NCI-H1092 treated with DMSO at 0.1 percent for 48 hours (cell line): ENCODE measurements at places on chromosomes 7 and 10.

- DNase-seq: no peak
Measured at GRCh38 chr7:71665716-71666115, 533.8 kb downstream of the GALNT17 start.

GRCh38 chr7:2148814-2149213 is 83.9 kb downstream of the MAD1L1 start:
- no peak for DNase-seq

- DNase-seq: no peak
Measured at GRCh38 chr7:40599836-40600235, 465.0 kb downstream of the SUGCT start.

DNA sequence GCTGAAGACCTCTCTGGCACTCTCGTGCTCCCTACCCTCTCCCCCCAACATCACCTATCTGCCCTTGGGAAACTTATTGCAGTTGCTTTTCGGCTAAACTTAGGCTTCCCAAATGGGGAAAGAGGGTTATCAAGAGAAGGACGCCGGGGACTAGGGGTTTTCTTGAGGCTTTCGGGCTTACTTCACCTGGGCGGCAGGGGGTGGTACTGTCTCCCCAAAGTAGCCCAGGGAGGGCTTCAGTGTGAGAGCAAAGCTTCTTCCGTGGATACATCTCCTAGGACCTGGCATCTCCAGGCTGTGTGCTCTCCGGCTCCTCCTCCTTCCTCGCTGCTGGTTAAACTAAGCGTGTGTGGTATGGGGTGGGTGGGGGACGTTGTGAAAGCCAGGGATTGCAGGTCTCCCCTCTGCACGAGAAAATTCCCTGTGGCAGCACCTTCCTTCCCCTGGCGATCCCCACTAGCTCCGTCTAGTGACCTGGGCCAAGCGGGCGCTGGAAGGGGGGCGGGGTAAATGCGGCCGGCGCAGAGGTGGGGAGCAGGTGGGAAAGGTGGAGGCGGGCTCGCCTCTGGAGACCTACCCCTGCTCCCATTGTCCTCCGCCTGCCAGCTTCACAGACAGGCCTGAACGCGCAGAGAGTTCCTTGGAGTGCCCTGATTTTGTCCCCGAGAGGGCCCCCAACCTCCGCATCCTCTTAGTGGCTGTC is 1.1 kb downstream of the PLXDC2 start:
- no peak for DNase-seq

- no peak for DNase-seq
Measured at GRCh38 chr7:50505553-50506210, 55.5 kb upstream of the FIGNL1 start.

GRCh38 chr7:80410081-80410480 is 101.8 kb downstream of the GNAT3 start:
- no peak for DNase-seq

DNA sequence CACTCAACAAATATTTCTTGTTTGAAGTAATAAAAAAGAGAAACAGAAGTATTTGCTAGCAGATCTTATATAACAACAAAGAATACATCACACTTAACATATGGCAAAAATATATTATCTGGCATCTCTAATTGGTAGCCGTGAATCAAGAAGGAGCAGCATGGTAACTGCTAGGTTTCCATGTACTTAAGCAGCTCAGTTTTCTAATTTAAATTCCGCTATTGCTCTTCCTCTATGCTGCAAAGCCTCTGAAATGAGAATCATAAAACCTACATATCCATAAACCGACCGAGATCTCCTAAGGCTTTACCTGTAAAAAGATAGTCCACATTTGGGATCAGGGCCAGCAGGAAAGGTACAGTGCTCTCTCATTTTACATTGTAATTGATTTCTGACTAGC is 76.6 kb upstream of the PTPRZ1 start:
- no peak for DNase-seq

GRCh38 chr10:33055625-33056024 is 97.6 kb upstream of the ITGB1 start:
- no peak for DNase-seq

GRCh38 chr10:43060291-43060690 is 16.6 kb upstream of the RET start:
- DNase-seq: no peak

DNA sequence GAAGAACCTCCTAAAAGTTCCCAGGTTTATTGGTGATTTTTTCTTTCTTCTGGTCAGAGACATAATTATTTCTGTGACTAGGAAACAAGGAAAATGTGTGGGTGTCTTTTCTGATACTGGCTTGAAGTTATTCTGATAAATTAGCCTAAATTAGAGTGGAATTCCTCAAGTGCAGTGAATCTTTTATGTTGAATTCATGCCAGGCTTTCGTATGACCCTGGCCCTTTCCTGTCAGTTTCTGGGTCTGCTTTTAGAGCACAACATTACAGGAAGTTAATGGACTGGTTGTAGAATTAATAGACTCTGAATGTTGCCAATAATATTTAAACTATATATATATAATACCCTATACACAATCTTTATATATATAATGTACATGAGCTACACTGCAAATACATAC is 230.6 kb upstream of the KIAA1217 start:
- no peak for DNase-seq

GRCh38 chr7:22551768-22552513 is 52.0 kb upstream of the STEAP1B start:
- DNase-seq: no peak

GRCh38 chr7:40680657-40681056 is 545.9 kb downstream of the SUGCT start:
- DNase-seq: no peak

GRCh38 chr7:128380483-128381106 is 19.1 kb upstream of the PRRT4 start:
- no peak for DNase-seq

DNA sequence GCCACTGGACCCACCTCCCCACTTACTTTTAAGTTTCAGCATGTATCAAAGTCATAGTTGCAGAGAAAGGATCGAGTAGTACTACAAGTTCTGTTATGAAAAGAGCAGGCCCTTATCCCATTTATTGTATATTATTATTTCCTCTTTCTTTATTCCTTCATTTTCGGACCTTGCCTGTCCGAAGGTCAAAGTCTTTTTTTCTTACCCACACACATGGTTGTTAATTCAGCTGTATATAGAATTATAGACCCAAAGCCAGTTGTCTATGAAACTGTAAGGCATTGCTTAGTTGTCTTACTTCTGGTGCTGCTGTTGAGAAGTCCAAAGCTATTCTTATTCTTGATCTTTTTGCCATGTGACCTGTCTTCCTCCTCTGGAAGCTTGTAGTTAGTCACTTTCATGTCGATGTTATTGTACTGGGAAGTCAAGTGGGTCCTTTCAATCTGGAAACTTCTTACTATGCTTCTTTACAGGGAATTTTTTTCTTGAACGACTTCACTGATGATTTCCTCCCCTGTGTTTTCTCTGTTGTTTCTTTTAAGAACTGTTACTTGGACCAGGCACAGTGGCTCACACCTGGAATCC is 8.3 kb downstream of the NUDT5 start:
- DNase-seq: no peak

GRCh38 chr10:58184120-58184670 is 83.5 kb downstream of the IPMK start:
- DNase-seq: no peak

- DNase-seq: no peak
Measured at GRCh38 chr7:6403907-6404306, 43.8 kb downstream of the DAGLB start.

- DNase-seq: no peak
Measured at GRCh38 chr10:89853781-89854191, 152.4 kb downstream of the KIF20B start.

- no peak for DNase-seq
Measured at GRCh38 chr10:103111918-103112877, 80.9 kb downstream of the NT5C2 start.

DNA sequence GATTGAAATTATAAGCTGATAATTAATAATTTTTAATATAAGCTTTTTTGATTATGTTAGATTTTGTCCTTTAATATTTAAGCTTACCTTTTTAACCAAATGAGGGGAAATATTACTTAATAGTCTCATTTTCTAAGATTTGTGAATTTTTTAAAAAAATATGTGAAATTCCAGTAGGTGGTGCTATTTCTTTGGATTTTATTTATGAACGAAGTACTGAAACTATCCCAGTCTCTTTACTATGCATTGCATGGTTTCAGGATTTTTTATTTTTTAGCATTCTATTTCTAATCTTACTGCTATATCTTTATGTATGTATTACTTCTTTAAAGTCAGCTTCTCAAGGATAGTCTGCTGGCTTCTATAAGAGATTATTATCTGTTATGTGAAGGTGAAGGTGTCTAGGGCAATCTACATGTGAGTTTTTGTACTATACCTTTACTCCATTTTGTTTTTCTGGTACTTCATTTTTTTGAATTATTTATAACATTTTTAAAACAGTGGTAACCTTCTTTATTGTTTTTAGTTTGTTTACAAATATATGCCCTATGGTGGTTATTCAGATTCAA is 78.3 kb downstream of the ATRNL1 start:
- no peak for DNase-seq

DNA sequence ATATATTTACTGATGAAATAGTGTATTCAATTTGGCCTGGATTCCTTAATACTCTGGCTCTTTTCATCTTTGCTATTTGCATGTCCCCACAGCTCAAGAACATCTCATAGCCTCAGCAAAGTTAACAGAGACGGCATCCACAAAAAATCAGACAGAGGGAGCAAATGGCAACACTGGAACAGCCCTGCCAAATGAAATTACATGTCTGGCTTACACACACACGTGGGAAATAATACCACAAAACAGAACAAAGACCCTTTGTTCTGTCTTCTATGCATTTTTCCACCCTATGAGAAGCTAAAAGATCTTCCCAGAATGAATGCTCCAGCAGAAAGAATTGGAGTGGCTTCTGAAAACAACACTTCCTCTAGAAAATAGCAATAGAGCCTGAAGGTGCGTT is 139.5 kb downstream of the ALOX5 start:
- no peak for DNase-seq

- no peak for DNase-seq
Measured at GRCh38 chr10:77374189-77374656, 263.4 kb downstream of the KCNMA1 start.

GRCh38 chr10:119466655-119467054 is 75.9 kb downstream of the RGS10 start:
- no peak for DNase-seq

- DNase-seq: peak; percentile 66
Measured at GRCh38 chr10:30606313-30606712, 23.2 kb downstream of the LYZL2 start.

DNA sequence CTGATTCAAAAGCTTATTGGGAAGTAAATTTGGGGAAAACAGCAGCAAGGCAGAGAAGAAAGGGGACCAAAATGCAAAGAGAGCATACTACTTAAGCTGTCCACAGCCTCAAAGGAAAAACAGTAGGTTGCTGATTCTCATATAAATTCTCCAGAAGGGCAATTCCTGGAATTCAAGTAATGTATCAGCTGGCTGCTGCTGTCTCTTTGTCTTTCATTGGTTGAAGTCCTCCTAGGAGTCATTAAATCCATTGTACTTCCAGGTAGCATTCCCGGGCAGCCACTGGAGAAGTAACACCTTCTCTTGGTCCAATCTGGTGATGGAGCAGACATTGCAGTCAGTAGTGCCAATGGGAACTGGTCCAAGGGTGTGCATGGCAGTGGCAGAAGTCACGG is 22.7 kb downstream of the BET1 start:
- DNase-seq: no peak

- DNase-seq: no peak
Measured at GRCh38 chr10:55358539-55358938, 557.5 kb upstream of the PCDH15 start.

DNA sequence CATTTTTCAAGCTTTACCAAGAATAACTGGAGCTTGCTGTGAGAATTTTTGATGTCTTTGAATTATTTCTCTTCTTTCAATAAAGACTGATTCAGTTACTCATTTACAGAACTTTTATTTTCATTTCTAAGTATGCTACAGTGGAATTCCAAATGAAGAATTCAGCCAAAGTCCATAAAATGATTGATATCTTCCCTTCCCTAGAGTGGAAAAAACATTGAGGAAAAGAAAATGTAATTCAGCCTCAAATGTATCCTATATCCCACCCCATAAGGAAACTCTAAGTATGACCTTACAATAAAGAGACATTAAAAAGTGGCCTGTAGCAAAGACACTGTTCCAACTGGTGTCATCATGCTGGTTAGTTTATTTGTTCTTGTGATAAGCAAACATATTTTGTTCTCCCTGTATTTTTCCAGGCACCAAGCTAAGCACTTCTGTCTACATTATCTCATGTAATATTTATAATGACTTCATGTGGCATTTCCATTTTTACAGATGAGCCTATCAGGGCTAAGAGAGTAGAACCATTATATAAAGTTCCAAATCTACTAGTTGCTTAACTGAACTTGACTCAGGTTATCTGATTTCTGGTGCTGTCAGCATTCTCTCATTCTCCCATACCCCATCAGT is 450.4 kb downstream of the NEBL start:
- DNase-seq: no peak

GRCh38 chr10:117399341-117400196 is 24.3 kb upstream of the PDZD8 start:
- DNase-seq: no peak

- no peak for DNase-seq
Measured at GRCh38 chr7:115010441-115010820, 88.5 kb downstream of the MDFIC start.

- DNase-seq: no peak
Measured at GRCh38 chr7:90511776-90512175, 42.3 kb downstream of the PTTG1IP2 start.

DNA sequence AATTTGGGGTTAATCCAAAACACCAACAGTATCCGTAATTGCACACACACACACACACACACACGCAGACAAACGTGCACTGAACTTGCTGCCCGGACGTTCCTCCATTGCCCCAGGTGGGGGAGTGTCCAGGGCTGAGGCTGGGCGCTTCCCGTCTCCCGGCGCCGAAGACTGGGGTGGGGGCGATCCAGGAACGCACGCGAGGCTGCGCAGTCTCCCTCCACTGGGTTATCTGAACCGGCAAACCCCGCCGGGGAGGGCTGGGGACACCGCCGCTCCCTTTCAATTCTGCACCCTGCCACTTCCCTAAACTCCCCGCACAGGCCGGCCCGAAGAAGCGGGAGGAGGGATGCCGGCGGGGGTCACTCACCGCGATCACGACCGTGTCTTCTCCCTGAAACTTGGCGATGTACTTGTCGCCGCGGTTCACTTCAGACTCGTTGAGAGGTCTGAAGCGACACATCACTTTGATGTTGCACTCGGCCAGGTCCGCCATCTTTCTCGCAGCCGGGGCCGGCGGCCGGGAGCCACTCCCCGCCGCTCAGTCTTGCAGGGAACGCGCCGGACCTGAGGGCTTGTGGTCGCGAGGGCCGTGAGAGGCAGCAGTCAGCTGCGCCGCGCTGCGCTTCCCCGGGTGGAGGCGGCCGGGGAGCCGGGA is 618 bp downstream of the KIF5B start:
- DNase-seq: peak; percentile 46

DNA sequence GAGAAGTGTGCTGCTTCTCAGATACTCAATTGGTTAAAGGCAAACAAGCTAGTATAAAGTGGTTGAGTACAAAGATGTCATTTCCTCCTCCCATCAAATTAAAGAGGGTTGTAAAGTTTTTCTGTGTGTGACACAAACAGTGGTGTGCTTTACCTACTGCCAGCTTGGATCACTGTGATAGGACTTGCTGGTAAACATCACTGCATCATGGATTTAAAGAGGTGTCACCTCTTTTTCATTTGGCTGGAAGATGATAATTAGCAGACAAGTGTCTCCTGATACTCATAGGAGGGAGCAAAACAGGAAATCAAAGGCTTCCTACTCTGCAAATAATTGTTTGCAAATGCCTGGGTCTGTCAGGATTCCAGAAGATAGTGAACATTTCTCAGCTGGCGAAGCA is 200.5 kb downstream of the MDFIC start:
- no peak for DNase-seq
